ENCODE measurements at places on chromosomes 12 and 14. TPM values are rescaled to one million over a fixed set of nuclear protein-coding genes. Genes with fewer than 3 reads are reported as not detected.

GRCh38 chr12:56622535-56622934, 7.6 kb downstream of the BAZ2A start:
- H3K27me3 ChIP-seq: no peaks in the 10 kb centered on the region
- no peak overlapping the region for H3K27ac ChIP-seq
- H3K36me3 ChIP-seq: peaks cover 8% of the 10 kb centered on the region
- no peak for DNase-seq
- H3K4me1 ChIP-seq: no peaks in the 10 kb centered on the region
- H3K4me3 ChIP-seq: no peak overlapping the region

GRCh38 chr12:75635606-75636444, 124.4 kb upstream of the KRR1 start:
- no peaks in the 10 kb centered on the region for H3K4me1 ChIP-seq
- DNase-seq: no peak
- H3K27ac ChIP-seq: no peak overlapping the region
- no peaks in the 10 kb centered on the region for H3K36me3 ChIP-seq
- H3K4me3 ChIP-seq: no peak overlapping the region

Gene AMHR2
- total RNA-seq: not detected

Gene PLXNC1
- 1.8 TPM for total RNA-seq

Gene ACOT4
- total RNA-seq: 1.9 TPM

DNA sequence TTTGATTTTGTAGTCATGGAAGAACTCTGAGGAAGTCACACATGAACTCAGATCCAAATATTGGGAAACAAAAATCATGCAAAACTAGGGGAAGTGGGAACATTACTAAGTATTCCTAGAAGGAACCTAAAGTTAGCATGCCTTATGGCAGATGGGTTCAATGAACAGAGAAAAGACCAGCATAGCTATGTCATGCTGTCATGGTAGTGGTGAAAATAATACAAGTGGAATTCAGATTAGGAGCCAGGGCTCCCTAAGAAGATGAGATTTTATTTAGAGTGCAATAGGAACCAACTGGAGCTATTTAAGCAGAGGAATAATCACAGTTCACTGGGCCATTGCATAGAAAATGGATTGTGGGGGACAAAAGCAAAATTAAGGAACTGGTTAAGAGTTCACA, 134.0 kb downstream of the DIO2 start:
- no peak overlapping the region for H3K4me3 ChIP-seq
- DNase-seq: no peak
- no peaks in the 10 kb centered on the region for H3K4me1 ChIP-seq
- H3K36me3 ChIP-seq: no peaks in the 10 kb centered on the region

Gene SERPINA12
- total RNA-seq: not detected

Gene ZBTB42
- 23.5 TPM for total RNA-seq

DNA sequence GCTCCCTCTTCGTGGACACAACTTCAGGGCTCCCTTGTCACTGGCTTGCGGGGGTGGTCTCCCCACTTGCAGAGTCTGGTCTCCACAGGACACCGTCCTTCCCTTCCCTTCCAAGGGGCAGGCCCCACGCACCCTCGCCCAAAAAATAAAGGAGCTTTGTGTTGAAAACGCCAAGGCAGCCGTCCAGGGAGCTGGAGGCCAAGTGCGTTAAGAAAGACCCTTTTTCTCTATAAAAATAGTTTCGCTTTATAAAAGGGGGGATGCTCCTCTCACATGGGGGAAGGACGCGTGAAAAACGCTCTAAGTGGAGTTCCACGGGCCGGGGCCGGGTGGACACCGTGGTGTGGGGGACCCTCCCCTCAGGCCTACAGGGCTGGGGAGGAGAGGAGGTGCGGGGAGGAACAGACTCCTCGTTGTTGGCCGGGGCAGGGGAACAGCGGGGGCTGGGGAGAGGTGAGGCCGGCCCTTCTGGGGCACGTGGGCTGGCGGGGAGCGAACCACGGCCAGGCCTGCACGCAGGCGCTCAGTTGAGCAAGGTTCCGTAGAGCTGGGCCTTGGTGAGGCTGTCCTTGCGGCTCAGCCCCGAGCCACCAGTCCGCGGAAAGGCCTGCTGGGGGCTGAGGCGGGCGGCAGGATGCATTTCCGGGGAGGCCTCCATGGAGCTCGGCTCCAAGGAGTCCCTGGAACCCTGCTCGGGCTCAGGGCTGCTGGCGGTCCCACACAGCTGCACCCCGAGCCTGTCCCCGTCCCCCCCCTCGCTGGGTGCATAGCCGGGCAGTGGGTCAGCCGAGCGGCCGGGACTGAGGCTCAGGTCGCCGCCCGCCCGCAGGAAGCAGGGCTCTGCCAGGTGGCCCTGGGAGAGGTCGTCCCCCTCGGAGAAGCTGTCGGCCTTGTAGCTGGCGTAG, 49.5 kb downstream of the BEGAIN start:
- H3K27me3 ChIP-seq: no peaks in the 10 kb centered on the region
- H3K4me3 ChIP-seq: no peak overlapping the region
- no peaks in the 10 kb centered on the region for H3K36me3 ChIP-seq
- H3K27ac ChIP-seq: no peak overlapping the region

GRCh38 chr12:130872179-130873096, 572 bp downstream of the RAN start:
- H3K4me3 ChIP-seq: peak overlapping the region; percentile 90
- H3K27ac ChIP-seq: peak overlapping the region; percentile 87
- peaks cover 17% of the 10 kb centered on the region for H3K4me1 ChIP-seq

DNA sequence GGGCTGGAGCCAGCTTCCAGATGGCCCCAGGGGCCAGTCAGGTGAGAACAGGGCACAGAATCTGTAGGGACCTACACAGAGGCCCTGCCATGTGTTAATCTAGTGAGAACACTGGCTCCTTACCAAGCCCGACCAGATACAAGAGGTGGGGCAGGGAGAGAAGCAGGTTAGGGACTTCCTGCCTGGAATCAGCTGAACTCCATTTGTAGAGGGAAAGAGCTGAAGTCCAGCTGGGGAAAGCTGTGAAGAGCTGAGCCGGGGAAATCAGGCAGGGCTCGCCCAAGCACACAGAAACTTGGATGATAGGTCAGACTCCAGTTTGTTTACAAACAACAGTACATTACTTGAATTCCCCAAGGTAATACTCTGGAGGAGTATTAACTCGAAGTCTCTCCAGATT, 46.7 kb downstream of the PTGER2 start:
- H3K4me3 ChIP-seq: no peak overlapping the region
- H3K27ac ChIP-seq: no peak overlapping the region
- DNase-seq: no peak
- H3K27me3 ChIP-seq: no peaks in the 10 kb centered on the region

- no peak overlapping the region for H3K4me3 ChIP-seq
- no peak for DNase-seq
- H3K27ac ChIP-seq: no peak overlapping the region
- no peaks in the 10 kb centered on the region for H3K27me3 ChIP-seq
These were observed 340.0 kb upstream of the SFSWAP start for GRCh38 chr12:131370791-131371347.

DNA sequence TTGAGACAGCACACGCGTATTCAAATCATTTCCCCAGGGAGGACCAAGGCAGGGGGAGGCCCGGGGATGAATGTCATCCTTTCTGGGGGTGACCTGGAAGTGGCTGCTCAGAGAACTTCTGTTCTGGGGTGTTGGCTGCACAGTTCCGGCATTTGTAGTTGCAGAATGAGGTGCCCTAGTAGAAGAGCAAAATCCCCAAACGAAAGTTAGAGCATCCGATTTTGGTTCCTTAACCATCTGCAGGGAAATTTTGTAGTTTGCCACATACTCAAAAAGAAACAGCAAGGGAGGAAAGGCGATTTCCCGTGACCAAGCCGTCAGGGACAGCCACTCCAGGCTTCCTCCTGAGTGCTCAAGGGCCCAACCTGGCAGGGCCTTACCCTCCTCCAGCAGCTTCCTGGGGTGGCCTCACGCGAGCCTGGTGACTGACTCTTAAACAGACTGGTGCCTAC, 13.0 kb upstream of the TRAF3 start:
- no peaks in the 10 kb centered on the region for H3K4me1 ChIP-seq
- no peaks in the 10 kb centered on the region for H3K27me3 ChIP-seq
- H3K36me3 ChIP-seq: no peaks in the 10 kb centered on the region
- no peak for DNase-seq

- no peak overlapping the region for H3K4me3 ChIP-seq
- no peaks in the 10 kb centered on the region for H3K27me3 ChIP-seq
- no peaks in the 10 kb centered on the region for H3K4me1 ChIP-seq
- H3K27ac ChIP-seq: no peak overlapping the region
These were observed 179.1 kb downstream of the KITLG start for GRCh38 chr12:88401155-88401554.

GRCh38 chr12:110565894-110566871, 16.9 kb downstream of the PPTC7 start:
- DNase-seq: no peak
- H3K4me3 ChIP-seq: no peak overlapping the region
- no peaks in the 10 kb centered on the region for H3K27me3 ChIP-seq
